Aorta (tissue), 5 donors: ENCODE measurements at places on chromosomes 13 and 19. TPM values are rescaled to one million over a fixed set of nuclear protein-coding genes. Genes with fewer than 3 reads are reported as not detected.

GRCh38 chr19:38838986-38839761 is 7.6 kb upstream of the ECH1 start:
- DNase-seq: no peak

GRCh38 chr13:40787062-40787461 is 2.3 kb upstream of the SLC25A15 start:
- no peak for DNase-seq

GRCh38 chr19:47539747-47540311 is 25.0 kb upstream of the NAPA start:
- no peak for DNase-seq

DNA sequence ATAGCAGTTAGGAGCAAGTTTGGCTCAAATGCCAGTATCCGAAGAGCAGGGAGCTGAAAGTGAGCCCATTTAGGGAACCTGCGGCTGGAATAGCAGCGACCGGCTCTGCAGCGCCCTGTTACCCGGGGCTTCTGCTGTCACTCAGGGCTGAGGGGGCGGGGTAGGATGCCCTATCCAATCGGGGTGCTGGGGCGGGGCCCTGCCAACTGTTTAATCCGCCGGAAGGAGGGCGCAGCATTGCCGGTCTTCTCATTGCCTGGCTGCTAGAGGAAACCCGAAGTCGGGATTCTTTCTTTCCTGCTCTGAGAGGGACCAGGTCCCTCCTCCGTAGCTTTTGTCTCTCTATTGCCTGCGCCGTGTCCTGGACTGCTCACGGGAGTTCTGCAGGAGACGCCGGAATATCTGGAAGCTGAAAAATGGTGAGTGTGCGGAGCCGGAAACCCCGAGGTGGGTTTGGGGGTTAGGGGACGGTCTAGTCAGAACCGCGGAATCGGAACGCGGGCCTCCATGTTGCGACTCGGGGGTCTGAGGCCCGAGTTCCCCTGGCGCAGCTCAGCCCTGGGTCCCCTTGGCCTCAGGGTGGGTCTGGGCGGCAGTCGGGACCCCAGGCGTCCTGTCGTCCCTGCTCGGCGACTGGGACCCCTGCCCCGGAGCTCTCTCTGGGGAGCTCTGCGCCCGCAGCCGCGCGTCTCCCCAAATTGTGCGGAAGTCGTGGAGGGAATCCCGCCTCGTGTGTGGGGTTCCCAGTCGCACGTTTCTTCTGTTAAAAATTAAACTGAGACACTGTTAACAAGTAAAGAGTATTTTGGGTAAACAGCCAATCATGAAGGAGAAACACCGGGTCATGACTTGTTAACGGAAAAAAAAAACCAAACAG is 22.8 kb downstream of the ZNF763 start:
- peak; percentile 99 for DNase-seq

GRCh38 chr13:34114581-34114980 is 296.6 kb downstream of the RFC3 start:
- no peak for DNase-seq

GRCh38 chr19:53626486-53626885 is 5.3 kb upstream of the DPRX start:
- no peak for DNase-seq

GRCh38 chr13:20714161-20714560 is 10.7 kb downstream of the IL17D start:
- DNase-seq: no peak

GRCh38 chr19:4390017-4390566 is 10.3 kb downstream of the SH3GL1 start:
- no peak for DNase-seq

DNA sequence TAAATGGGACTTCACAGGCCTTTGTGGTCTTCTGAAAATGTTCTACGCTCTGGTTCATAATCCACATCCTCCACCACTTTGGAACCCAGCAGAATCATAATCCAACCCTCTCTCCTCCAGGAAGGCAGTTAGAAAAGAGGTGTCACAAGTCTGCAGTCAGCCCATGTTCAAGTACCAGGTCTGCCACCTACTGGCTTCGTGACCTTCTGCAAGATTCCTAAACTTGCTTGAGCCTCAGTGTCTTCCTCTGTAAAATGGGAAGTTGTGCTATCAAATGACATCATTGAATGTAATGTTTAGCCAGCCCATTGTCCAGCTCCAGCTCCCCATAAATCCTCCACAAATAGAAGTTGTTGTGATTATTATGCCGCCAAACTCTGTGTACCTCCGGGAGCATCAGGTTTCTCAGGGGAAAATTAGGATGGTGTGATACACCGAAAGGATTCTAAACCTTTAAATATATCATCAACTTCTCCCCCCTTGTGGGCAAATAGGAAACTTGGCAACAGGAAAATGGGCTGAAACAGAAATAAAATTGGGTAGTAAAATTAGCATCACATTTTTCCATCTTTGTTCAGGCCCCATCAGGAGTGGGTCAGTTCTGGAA is 109.7 kb downstream of the NUFIP1 start:
- no peak for DNase-seq

DNA sequence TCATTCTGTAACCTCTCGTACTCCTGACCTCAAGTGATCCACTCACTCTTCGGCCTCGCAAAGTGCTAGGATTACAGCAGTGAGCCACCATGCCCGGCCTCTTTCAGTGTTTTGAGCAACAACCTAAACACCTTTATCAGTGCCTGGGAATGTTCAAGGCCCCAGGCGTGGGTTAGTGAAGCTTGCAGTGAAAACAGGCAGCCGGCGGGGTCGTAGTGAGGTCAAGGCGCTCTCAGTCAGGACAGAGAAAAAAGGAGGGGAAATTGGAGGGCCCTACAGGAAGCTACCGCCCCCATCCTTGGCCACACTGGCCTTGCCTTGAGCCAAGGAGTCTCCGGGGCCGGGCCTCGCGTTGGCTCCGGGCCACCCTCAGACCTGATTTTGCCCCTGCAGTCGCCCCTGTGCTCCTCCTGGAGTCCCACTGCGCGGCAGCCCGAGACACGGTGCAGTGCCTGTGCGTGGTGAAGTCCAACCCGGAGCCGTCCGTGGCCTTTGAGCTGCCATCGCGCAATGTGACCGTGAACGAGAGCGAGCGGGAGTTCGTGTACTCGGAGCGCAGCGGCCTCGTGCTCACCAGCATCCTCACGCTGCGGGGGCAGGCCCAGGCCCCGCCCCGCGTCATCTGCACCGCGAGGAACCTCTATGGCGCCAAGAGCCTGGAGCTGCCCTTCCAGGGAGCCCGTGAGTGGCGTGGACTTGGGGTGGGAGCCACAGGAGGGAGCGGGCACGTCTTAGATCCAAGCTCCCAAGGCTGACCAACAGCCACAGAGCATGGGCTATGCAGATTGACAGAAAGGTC is 17.7 kb downstream of the MAG start:
- no peak for DNase-seq

GRCh38 chr13:66560189-66560588 is 669.9 kb downstream of the PCDH9 start:
- no peak for DNase-seq

- DNase-seq: no peak
Measured at GRCh38 chr13:39012608-39013007, 22.0 kb upstream of the STOML3 start.

- no peak for DNase-seq
Measured at GRCh38 chr13:98801626-98802418, 49.4 kb upstream of the SLC15A1 start.

GRCh38 chr13:38582133-38582532 is 104.7 kb upstream of the FREM2 start:
- no peak for DNase-seq

DNA sequence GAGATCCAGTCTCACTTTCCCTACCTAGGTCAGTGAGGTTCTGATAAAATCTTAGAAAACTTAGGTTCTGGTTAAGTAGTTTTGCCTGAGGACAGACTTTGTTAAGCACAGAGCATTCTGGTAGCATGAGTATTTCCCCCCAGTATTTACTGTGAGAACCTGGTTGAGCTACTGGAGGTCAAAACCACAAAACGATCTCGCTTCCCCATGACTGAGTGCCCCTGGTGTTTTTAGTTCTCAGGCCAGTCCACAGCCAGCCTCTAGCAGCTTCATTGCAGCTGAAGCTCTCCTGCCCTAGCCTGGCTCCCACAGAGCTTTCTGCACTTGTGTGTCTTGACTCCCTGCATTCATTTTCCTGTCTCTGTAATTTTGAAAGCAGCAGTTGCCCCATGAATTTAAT is 1138.2 kb downstream of the UQCRFS1 start:
- DNase-seq: no peak

GRCh38 chr13:20713014-20713376 is 9.5 kb downstream of the IL17D start:
- no peak for DNase-seq

DNA sequence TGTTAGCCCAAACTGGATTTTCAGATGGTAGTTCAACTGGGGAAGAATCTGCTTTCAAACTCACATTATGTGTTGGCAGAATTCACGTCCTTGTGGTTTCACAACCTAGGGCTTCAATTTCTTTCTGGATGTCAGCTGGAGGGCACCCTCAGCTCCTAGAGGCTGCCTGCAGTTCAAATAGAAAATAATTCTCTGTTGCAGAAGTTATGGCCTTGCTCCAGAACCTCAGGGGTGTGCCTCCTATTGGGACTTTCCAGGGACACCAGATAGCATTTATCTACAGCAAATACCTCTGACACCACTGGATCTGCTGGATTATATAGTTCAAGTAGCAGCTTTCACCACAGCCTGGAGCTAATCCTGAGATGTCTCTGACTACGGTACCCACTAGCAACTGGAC is 11.8 kb upstream of the RB1 start:
- DNase-seq: no peak

DNA sequence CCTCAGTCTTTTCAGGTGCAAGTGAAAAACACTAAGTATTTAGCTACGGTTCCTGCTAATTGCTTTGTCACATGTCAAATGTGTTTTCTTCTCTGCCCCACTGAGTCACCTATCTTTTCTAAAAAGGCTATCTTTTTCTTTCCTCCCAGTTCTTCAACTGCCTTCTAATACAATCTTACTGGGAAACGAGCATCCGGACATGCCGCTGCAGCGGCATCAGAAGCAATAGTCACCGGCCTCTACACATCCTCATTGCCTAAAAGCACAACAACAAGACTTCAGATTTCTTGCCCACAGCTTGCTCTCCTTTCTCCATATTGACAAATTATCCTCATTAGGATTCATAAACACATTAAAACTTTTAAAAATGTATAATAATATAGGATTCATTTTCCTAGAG is 1.2 kb downstream of the PCDH9 start:
- peak; percentile 62 for DNase-seq

DNA sequence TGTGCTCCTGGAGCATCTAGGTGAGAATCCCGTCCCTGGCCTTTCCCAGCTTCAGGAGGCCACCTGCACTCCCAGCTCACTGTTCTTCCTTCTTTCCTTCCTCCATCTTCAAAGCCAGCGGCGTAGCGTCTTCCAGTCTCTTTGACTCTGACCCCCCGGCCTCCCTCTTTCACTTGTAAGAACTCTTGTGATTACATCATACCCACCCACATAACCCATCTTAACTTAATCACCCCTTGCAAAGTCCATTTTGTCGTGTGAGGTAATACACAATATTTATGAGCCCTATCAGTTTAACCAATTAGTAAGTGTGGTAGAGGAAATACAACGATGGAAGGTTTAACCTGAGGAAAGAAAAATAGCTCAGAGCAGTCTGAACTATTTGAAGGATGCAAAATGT is 4.6 kb upstream of the CDC16 start:
- DNase-seq: no peak

- no peak for DNase-seq
Measured at GRCh38 chr13:45393941-45394570, 24.1 kb downstream of the SLC25A30 start.

DNA sequence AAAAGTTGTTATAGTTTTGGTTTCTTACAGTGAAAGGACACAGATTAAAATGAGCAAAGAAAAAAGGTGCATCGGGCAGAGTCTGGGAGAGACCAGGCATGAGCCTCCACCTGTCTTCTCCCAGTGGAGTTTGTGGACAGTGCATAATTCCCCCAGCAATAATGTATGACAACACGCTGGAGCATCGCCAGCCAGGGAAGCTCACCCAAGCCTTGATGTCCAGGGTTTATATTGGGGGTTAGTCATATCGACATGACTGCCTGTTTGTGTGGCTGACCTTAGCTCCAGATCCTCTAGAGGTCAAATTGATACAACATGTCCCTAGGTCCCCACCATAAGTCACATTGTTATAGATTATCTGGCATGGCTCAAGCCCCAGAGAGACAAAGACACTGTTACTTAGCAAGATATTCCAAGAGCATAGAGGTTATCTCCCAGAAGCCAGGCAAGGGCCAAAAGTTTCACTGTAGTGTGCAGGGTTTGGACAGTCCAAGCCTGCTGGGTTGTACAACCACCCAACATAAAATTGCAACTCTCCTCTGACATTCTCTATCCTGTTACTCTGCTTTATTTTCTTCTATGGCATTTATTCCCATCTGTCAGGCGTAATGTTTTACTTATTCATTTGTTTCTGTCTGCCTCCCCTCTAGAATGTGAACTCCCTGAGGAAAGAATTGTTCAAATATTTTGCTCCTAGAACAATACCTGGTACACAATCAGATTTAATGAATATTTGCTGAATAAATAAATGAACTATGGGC is 5.6 kb upstream of the KLK13 start:
- DNase-seq: no peak

DNA sequence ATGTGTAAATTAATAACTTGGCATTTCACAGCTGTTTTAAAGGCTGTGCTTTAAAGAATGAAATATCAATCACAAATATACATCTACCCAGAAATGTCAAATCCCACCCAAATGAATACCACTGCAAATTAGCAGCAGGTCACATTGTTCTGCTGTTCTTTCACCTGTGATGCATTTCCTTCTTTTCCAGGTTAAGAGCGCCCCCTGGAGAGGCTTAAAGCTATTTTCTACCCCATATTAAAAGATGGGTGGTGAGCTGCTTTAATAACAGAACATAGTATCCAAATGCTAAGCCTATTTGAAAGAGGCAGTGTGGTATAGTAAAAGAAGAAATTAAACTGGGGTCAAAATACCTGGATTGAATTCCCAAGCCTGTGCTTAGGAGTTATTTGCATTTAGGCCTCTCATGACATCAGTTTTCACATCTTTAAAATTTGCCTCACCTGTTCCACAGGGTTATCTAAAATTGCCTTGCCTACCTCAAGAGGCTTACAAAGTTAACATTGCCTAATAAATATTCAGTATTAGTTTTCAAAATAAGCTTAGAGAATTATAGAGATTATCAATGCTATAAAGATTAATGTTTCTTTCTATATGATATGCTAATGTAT is 396.9 kb upstream of the SLITRK5 start:
- no peak for DNase-seq

GRCh38 chr13:106536244-106537034 is 977 bp upstream of the EFNB2 start:
- peak; percentile 99 for DNase-seq

GRCh38 chr13:45907503-45907902 is 56.0 kb upstream of the SIAH3 start:
- no peak for DNase-seq

- no peak for DNase-seq
Measured at GRCh38 chr13:60661521-60661920, 264.5 kb downstream of the TDRD3 start.

XPO4 gene
- 11.7 TPM for total RNA-seq

NOTCH3 gene
- 376 TPM for total RNA-seq

LENG9 gene
- 5.4 TPM for total RNA-seq

FSTL3 gene
- total RNA-seq: 116 TPM

KASH5 gene
- not detected for total RNA-seq

APC2 gene
- 0.42 TPM for total RNA-seq

IGFL4 gene
- total RNA-seq: not detected

REX1BD gene
- total RNA-seq: 67.1 TPM

ELSPBP1 gene
- total RNA-seq: not detected

ZNF724 gene
- 2.6 TPM for total RNA-seq

CLEC4G gene
- 2.8 TPM for total RNA-seq
